CD4-positive, alpha-beta T cell treated with Interleukin-4 for 1 hour (primary cell): ENCODE measurements at places on chromosomes 16 and 17.
A peak's percentile ranks its signal among the peaks of the same experiment; 100 is the strongest.

DNA sequence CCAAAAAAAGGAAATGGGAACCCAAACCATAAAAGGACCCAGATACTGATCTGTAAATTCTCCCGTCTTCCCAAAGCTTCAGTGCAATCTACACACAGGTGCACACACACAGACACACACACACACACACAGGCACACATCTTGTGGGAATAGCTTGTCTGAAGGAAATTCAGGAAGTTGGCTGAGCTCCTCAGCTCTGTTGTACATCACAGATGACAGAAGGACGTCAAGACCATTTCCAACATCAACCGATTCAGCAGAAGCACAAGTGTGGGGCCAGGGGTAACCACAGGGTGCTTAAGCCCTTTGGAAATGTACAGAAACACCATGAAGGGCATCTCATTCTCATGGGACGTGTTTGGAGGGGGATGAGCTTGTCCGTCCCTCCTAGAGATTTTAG, 498.1 kb upstream of the PSMD7 start:
- DNase-seq, result no peak

DNA sequence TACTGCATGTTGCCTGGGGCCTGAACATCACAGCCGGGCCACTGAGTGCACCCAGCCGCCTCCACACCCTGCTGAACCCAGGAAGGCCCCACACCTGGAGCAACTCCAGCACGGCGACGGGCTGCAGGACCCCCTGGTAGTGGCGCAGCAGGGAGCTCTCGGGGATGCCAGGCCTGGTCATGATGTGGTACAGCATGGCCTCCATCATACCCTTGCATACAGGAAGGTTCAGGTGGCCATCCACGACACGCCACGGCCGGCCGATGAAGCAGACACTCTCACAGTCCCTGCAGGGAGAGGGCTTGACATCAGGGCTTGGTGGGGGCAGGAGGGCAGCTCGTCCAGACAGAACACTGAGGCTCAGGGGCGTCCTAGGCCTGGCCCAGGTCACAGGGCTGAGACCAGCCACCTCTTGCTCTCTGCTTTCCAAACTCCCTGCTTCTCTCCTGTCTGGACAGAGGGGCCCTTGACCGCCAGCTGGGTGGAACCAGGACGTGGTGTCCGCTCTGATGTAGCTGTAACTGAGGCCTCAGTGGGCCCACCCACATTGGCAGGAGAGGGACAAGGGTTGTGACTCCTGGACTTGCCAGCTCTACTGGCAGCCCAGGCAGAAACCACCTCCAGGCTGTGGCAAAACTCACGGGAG, 60.3 kb downstream of the IL21R start:
- DNase-seq, result no peak

GRCh38 chr17:1365445-1366039, 34.5 kb downstream of the YWHAE start:
- DNase-seq, result peak; percentile 75

DNA sequence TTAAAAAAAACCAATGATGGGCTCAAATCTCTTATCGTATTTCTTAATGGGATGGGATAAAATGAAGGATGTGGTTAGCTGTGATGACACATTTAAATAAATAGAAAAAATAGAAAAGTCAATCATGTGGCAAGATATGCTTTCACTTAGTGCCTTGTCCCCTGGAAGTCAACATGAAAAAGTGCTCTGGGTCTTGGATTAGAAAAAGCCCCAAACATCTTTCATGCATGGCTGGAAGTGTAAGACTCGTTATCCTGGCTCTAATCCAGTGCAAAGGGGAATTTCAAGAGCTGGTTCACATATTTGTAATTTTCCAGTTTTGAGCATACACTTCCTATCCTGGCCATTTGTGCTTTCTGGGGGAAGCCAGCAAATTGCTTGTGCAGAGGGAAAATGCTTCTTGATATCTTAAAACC, 160.9 kb downstream of the MAP2K6 start:
- DNase-seq, result no peak

DNA sequence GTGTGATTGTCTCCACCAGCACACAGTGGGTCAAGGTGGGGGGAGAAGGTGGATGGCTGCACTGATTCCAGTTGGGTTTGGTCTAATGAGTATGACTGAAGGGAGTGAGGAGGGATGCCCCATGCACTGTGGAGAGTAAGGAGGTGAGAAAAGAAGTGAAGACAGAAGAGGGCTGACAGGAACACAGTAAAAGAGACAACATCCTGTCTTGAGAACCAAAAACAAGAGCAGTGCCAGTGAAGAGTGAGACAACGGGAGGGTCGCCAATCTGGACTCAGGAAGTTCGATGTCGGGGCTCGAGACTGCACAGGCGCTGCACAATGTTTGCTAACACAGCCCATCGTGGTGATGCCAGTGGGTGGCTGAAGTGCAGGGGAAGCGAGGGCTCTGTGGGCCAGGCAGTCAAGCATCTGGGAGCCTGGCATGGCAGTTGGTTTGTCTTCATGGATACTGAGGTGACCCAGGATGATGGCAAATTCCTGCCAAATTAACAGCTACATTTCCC, 34.1 kb downstream of the DUSP14 start:
- DNase-seq, result no peak

DNA sequence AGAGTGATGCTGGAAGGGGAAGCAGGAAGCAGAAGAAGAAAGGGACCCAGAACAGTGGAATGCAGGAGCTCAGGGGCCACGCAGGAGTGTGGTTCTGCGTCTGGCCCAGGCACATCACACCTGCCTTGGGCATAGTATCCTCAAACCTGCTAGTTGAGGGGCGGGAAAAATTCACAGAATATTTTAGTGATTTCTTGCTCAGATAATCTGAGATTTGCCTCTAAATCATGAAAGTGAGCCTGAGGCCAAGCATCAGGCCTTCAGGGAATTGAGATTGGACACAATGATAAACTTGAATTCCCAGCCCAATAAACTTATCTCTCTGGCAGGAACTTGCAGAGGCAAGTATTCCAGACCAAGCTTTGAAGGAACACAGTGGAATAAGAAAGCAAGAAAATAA, 48.5 kb upstream of the CCL2 start:
- DNase-seq, result no peak

- no peak for DNase-seq
These were observed 4.8 kb upstream of the PHF12 start for GRCh38 chr17:28956112-28956511.

- DNase-seq, result peak; percentile 38
These were observed 71.5 kb downstream of the GAS7 start for GRCh38 chr17:10126616-10127501.

DNA sequence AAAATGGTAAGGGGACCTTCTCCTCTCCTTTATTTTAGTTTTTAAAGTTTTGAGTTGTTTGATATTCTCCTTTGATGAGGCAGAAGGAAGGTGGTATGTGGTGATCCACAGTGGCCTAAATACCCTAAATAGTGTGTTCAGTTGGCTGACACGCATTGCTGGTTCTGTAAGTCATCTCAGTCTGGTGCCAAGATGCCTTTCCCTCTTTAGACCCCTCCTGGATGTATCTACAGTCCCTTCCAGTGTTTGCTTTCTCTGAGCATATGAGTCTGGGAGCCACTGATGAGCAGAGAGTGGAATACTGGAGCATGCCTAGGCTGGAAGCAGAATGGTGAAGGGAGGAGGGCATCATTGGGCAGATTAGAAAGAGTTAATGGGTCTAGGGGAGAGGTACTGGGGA, 64.5 kb downstream of the NEUROD2 start:
- DNase-seq, result no peak
